Spleen (tissue), 13 donors: ENCODE measurements at places on chromosomes 7 and 10.
A peak's percentile ranks its signal among the peaks of the same experiment; 100 is the strongest.

DNA sequence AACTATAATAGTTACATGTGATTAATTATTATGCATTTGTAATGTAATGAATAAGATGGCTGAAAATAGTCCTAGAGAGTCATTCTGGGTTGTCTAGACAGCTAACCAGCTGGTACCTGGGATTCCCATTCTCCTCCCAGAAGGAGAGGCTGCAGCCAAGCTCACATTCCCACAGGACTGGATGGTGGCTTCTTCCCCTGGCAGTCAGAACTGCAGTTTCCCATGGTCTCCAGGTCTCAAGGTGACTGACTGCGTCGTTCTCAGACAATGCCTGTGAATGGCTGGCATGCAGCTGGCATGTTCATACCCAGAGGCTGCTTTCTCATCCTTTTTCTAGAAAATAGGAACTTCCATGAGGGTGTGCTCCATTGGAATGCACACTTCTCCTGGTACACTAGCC is 21.3 kb downstream of the TAS2R16 start:
- DNase-seq, result no peak

- DNase-seq, result peak; percentile 29
Measured at GRCh38 chr10:124313374-124313773, 105.3 kb downstream of the OAT start.

DNA sequence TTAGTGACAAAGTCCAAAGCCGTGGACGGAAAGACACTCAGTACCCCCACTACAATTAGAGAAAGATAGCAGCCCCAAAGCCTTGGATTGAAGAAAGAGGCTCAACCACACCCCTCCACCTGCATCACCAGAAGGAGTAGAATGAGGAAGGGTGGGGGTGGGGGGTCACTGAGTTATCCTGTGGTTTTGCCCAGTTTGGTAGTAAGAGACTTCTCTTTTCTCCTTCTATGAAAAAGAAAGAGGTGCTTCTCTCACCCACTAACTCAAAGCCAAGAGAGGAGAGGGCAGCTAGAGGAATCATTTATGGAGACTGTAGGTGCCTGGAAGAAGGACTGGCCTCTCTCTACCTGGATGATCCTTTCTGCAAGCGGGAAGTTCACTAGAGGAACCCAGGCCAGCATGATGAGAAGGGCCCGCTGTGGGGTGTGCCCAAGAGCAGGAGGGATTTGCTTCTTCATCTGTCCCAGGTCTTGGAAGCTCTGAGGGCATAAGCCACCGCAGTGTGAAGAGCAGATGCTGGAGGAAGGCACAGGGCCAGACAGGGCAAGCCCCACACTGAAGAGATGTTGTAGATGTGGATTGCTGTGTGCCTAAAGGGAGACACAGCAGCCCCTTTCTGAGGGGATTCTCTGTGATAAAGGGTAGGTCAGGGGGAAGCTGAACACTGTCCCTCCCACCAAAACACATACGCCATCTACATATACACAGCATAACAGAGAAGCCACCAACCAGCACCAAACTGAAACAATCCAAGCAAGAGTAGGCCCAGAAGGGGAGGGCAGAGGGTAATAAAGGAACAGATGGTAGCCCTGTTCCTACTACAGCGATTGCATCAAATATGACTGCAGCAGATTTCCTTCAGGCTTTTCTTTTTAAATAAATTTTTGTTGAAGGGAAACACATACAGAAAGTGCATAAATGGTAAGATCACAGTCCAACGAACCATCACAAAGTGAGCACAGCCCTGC is 25.8 kb upstream of the LANCL2 start:
- DNase-seq, result no peak

DNA sequence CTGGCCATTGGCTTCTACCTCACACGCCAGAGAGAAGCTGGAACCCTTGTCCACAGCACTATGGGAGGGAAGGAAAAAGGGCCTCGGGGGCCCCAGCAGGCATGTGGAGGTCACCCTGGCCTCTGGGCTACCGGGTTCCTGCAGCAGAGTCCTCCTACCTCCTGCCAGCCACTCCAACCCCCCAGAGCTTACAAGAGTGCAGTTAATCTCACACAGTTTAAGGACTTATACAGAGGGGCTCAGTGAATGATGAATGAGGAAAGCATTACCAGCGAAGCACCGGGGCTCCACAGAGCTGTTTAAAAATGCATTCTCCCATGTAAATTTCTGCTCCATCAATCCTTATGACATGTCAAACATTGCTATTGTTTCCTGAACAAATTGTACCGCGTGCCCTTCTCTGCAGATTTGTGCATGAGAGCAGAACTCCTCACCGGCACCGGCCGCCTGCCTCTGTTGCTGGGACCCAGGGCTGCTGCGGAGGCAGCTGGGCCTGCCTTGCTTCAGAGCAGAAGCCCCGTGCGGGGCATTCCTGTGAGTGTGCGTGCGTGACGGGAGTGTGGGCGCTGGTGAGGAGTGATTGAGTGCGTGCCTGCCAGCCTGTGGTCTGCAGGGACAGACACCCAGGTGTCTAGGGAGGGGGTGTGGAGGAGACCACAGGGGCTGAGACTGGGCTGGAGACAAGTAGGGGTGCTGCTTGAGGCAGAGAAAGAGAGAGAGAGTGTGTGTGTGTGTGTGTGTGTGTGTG is 52.8 kb downstream of the C10orf105 start:
- DNase-seq, result peak; percentile 79

- DNase-seq, result no peak
Measured at GRCh38 chr7:40463446-40463845, 328.6 kb downstream of the SUGCT start.

GRCh38 chr7:130127821-130128317 is 57.5 kb downstream of the KLHDC10 start:
- DNase-seq, result no peak

- DNase-seq, result no peak
Measured at GRCh38 chr10:3385487-3385886, 212.9 kb upstream of the PITRM1 start.

DNA sequence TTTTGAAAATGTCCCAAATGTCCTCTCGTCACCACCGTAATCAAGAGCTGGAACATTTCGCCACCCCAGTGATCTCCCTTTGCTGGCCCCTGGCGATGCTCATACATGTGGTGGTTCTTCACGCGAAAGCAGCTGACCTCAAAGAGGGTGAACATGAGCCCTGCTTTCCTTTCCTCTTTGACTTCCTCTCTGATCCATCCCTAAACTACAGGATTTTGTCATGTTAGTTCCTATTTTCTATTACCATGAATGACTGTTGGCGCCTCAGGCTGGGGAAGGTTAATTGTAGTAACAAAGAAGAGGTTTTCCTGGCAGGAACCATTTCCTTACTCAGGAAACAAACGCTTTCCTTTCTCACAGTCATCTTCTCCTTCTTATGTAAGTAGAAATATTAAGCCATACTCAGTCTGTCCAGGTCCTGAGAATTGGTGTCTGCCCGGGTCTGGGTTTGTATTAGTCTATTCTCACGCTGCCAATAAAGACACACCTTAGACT is 114.5 kb downstream of the INSYN2A start:
- DNase-seq, result no peak

DNA sequence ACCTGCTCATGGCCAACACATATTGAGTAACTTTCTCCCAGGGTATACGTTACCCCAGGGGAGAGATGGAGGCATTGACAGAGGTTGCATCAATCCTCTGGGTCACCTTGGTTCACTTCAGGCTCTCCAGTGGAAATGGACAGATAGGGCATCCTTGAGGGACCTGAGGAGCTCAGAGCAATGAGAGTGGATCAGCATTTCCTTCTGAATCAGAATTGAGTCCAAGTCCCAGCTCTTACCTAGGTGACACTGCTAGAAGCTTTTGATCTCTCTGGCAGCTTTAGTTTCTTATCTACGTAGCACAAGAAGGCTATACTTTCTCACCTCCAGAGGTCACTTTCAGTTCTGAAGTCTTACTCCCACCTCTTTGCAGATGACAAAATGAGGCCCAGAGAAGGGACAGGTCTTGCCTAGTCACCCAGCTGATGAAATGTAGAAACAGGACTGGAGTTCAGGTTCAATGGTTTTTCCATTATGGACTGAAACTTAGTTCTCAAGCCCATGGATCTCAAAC is 35.2 kb downstream of the PANK1 start:
- no peak for DNase-seq

GRCh38 chr10:50625649-50626132 is 1.9 kb upstream of the SGMS1 start:
- DNase-seq, result no peak

GRCh38 chr10:13317474-13317873 is 17.6 kb upstream of the PHYH start:
- DNase-seq, result peak; percentile 78

GRCh38 chr7:5557920-5558401 is 134.3 kb upstream of the TNRC18 start:
- peak; percentile 92 for DNase-seq

DNA sequence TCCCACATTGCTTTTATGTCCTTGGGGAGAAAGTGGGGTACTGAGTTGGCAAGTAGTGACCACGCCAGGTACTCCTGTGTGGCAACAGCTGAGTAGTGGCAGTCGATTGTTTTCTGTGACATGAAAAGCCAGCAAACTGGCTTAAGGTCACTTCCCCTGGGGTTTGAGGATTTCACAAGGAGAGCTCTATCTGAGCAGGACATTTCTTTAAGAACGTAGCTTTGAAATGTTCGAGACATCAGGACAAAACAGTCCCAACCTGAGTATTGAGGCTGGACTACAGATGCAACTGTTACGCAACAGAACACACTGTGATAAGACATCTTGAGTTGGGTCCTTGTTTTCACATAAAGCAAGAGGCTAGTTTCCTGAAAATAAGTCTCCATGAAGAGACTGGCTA is 146.7 kb upstream of the KLF14 start:
- DNase-seq, result no peak

- DNase-seq, result no peak
Measured at GRCh38 chr10:48695636-48696534, 11.2 kb downstream of the WDFY4 start.

DNA sequence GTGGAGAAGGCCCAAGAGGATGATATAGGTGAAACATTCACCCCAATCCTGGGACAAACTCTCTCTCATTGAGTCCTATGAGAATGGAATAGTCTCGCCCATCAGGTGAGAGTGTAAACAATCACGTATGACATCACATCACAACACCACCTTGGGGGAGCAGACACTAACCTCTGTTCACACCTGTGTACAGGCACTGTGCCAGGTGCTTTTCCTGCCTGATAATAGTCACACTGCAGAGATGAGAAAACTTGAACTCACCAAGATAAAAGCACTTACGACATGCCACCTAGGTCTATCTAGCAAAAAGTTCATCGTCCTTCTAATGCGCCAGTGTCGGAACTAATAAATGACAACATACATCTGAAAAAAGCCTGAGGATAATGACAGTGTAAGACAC is 187.8 kb downstream of the FAM107B start:
- DNase-seq, result no peak

DNA sequence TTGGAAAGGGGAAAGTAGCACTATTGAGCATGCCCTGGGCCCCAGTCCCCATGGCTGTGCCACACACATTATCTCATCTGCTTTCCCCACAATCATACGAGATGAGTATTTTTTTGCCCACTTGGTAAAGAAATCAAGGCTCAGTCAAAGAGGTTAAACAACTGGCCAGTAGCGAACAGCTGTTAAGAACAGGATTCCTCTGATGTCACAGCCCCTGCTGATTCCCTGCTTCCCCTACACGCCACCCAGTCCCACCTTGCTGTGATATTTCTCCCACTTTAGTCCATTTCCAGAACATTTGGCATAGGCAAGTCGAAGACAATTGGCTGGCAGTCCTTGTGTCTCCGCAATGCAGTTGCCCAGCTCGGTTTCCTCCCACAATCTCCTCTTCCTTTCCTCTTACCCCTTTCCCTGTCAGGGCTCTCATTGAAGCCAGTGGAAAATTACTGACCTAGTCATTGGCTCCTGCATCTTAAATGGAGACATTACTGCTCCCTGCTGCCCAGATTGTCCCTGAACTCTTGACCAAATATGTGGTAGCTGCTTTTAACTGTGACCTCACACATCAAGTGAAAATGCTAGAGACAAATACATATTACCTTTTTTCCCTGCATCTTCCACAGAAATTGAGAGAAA is 56.5 kb upstream of the EEPD1 start:
- DNase-seq, result no peak

- DNase-seq, result no peak
Measured at GRCh38 chr10:13219685-13220670, 14.2 kb downstream of the UCMA start.

- no peak for DNase-seq
Measured at GRCh38 chr10:35533565-35533964, 71.6 kb upstream of the GJD4 start.

DNA sequence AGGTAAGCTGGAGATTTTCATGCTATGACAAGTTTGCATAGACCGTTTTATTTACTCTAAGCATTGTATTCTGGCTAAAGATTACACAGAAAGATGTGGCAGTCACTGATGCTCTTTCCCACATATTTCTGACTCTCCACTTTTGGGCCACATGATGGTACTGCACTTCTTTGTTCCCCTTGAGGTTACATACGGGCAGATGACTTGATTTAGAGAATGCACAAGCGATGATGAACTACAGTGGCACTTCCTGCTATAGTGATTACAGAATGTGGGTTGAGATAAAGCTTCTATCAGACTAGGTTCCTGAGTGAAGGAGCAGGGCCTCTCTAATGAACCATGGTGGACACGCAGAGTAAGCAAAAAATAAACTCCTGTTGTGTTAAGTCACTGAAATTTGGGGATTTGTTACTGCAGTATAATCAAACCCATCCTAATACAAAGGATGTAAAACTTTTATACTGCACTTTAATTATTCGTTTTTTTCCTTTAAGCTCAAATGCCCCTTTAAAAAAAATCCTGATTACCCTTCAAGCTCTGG is 177.9 kb downstream of the TAX1BP1 start:
- no peak for DNase-seq

GRCh38 chr10:59762505-59762904 is 9.2 kb upstream of the MRLN start:
- no peak for DNase-seq

DNA sequence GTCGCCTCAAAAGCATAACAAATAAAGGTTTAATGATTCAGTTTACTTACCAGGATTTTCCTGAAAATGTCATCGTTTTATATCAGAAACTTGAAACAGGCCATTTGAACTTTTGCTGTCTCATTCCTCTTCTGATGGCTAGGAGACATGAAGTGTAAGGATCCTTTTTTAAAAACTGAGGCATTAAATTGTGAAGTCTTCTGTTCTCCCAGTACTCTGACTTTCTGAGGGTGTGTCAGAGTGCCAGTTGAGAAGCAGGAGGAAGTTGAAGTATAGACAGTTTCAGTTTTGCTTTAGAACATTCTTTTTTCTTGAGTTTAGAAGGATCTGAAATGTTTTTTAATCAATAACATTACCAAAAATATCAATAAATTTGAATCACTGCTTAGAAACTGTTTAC is at the start of gene SAMD9L:
Gene SAMD9L, minus strand, starts transcription at position 242 of the 400 bp plus-strand sequence. CDS start 12,414 bp downstream, outside the sequence.
- DNase-seq, result no peak

DNA sequence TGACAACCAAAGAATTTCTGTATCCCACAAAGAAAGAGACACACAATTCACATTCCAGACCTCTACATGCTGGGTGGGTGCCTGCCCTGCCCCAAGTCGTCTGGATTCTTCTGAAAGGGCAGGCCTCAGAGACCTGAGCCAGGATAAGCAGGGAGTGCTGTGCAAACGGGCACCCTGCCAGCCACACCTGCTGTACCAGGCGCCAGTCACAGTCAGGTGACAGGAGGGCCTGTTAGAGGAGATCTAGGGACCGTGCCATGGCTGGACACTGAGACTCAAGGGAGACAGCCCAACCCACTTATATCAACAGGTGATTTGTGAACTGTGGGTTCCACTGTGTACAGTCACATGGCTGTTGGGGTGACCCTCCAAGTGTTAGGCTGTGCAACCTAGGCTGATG is 103.1 kb upstream of the AFAP1L2 start:
- DNase-seq, result no peak

GRCh38 chr10:33897291-33897752 is 562.9 kb upstream of the NRP1 start:
- no peak for DNase-seq

- no peak for DNase-seq
Measured at GRCh38 chr10:1268831-1269230, 212.6 kb downstream of the WDR37 start.
